ENCODE measurements at places on chromosomes 3 and 15.
A peak's percentile ranks its signal among the peaks of the same experiment; 100 is the strongest.

DNA sequence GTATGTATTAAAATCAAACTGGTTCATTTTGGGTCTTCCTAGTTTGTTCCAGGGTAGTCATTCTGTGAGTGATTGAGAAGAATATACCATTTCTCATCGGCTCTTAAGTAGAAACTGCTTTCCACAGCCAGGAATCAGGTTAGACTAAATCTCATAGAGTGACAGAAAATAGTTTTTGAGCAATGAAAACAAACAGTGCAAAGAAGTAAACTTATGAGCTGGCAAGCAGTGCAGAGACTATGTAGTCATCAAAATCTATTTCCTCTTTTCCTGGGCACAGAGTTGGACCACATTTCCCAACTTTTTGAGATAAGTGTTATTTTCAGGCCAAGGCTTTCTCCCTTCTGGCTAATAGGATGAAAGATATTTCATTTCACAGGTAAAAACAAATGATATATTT is 66.5 kb downstream of the UBE3A start:
- DNase-seq, result peak; percentile 12

DNA sequence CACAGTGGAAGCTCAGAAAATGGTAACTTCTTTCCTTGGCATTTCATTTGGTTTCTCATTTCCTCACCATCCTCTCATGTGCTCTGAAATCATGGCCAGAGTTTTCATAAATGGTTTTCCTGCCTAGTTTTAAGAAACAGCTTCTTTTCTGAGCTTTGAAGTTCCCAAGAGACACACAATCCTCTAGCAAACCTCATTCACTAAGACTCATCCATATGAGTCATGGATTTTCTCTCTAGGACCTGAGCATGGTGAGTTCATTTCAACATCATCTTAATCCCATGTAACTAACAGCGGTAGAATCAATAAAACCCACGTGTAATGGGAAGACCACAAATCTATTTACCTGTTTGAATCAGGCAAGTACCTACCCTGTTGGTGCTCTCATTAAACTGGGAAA is 274.5 kb upstream of the LRTM1 start:
- peak; percentile 85 for DNase-seq

- DNase-seq, result no peak
Observed at GRCh38 chr3:4776399-4776979, 202.7 kb upstream of the BHLHE40 start.

- DNase-seq, result no peak
Observed at GRCh38 chr3:164194842-164195241, 883.5 kb downstream of the SI start.

DNA sequence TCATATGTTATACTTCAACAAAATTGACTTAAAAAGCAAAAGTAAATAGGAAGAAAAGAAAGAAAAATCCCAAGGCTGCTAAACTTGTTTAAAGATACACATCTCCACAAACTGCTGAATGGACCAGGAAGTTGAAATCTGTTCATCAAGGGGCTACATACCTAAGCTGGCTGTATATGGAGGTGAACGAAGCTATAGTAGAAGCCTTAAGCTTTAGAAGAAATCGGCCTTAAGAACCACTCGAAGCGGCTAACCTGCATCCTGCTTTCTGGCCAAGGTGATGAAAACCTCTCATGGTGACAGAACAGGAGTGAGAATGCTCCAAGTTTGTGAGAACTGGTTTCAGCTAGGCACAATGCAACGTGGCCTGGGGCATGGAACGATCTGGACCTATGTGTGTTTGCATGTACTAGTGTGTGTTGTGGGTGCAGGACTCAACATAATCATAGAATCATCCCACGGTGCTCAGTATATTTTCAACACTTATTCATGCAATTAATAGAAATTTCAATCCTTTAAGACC is 31.3 kb upstream of the SPTBN5 start:
- DNase-seq, result no peak

All from AG20443 (cell line).